Calu3 (cell line): ENCODE measurements at places on chromosomes 3 and 15. TPM values are rescaled to one million over a fixed set of nuclear protein-coding genes. Genes with fewer than 3 reads are reported as not detected.

DNA sequence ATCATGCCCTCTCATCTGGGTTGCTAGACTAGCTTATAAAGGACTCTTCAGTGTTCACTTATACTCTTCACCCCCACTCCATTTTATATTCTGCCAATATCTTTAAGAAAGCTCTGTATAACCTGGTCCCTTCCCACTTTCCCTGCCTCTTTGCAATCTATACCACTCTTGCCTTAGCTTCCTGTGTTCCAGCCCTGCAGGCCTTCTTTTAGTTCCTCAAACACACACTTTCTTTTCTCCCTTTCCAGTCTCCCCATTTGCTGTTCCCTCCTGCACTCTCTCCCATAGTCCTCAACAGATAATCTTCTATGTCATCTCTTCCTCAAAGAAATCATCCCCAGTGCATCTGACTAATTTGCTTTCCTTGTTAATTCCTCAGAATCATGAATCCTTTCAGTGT lies 28.7 kb downstream of the SENP8 start:
- no peaks in the 10 kb centered on the region for H3K36me3 ChIP-seq
- H3K27ac ChIP-seq, result no peak overlapping the region
- H3K4me1 ChIP-seq, result peaks cover under 1% of the 10 kb centered on the region

DNA sequence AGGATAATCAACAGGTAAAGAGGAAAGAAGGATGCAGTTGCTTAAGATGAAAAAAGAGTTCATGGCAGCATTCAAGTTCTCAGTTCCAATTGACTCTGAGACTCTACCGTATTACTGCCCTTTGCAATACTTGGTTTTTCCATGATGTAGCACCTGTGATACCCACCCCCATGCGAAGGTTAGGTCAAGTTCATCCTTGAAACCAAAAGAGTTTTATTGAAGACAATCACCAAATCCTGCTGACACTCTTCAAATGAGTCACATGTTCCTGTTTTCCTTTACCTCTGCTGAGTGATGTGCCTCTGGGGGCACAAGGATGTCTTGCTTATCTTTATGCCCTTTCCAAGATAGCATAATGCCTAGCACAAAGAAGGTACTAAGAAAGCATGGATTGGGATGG lies 111.3 kb upstream of the SLC7A14 start:
- DNase-seq, result no peak
- H3K4me1 ChIP-seq, result no peaks in the 10 kb centered on the region
- H3K27ac ChIP-seq, result no peak overlapping the region
- H3K27me3 ChIP-seq, result no peaks in the 10 kb centered on the region
- H3K36me3 ChIP-seq, result no peaks in the 10 kb centered on the region
- no peak overlapping the region for H3K4me3 ChIP-seq

DNA sequence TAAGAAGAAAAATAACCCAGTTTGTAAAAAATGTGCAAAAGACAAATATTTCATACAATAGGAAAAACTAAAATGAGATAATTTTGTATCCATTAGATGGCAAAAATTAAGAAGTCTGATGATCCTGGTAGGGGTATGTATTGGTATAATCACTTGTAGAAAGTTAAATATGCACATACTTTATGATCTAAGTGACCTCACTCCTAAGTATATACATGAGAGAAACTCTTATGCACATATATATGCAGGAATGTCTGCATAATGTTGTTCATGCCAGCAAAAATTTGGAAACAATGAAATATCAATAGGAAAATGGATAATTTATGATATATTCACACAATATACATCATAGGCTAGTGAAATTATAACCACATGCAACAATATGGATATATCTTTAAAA lies 33.5 kb downstream of the USP50 start:
- H3K27me3 ChIP-seq, result no peaks in the 10 kb centered on the region
- no peak overlapping the region for H3K4me3 ChIP-seq
- H3K4me1 ChIP-seq, result no peaks in the 10 kb centered on the region
- no peaks in the 10 kb centered on the region for H3K36me3 ChIP-seq
- no peak overlapping the region for H3K27ac ChIP-seq

- H3K36me3 ChIP-seq, result no peaks in the 10 kb centered on the region
- H3K27me3 ChIP-seq, result no peaks in the 10 kb centered on the region
- H3K4me3 ChIP-seq, result no peak overlapping the region
- H3K27ac ChIP-seq, result no peak overlapping the region
- no peak for DNase-seq
- no peaks in the 10 kb centered on the region for H3K4me1 ChIP-seq
Observed at GRCh38 chr3:153032891-153033290, 129.1 kb upstream of the RAP2B start.

GRCh38 chr15:69141286-69141701 lies 19.1 kb upstream of the GLCE start:
- H3K27ac ChIP-seq, result no peak overlapping the region
- peaks cover 18% of the 10 kb centered on the region for H3K4me1 ChIP-seq
- H3K27me3 ChIP-seq, result peaks cover 72% of the 10 kb centered on the region

DNA sequence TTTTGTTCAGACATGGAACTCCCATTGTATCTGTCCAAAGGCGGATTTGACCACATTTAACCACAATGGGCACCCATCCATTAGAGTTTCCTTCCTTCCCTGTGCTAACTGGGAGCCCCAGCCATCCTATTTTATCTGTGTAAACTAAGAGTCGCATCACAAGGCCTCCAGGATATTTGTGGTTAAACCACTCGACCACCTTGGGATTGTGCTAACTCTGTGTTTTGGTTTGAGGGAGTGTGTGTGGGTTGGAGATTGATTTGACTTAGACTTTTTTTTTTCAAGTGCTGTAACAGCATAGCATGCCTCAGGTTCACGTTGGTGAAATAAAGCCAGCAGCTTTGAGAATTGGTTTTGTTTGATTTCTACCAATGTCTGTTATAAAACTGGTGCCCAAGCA lies 100.4 kb upstream of the TP63 start:
- no peak overlapping the region for H3K4me3 ChIP-seq
- H3K4me1 ChIP-seq, result no peaks in the 10 kb centered on the region
- no peak overlapping the region for H3K27ac ChIP-seq
- H3K27me3 ChIP-seq, result no peaks in the 10 kb centered on the region

- no peaks in the 10 kb centered on the region for H3K4me1 ChIP-seq
- H3K27ac ChIP-seq, result no peak overlapping the region
- DNase-seq, result no peak
- no peak overlapping the region for H3K4me3 ChIP-seq
Observed at GRCh38 chr15:39695793-39696192, 86.8 kb downstream of the FSIP1 start.

DNA sequence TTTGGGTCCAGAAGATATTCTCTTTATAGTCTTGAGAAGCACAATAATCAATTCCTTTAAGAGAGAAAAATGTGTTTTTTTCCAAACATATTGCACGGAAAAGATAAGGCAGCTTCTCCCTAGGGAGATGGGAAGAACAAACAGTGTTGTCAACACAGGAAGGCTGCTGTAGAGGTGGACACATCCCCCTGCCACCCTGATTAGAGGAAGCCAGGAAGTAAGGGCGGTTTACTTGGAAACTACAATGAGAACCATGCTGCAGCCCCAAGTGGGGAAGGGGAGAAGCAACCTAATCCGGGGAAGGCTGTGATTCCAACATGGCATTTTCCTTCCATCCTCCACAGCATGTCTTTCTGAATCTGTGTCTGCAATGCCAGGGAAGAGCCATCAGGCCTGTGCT lies 256.9 kb upstream of the TGFBR2 start:
- H3K4me3 ChIP-seq, result no peak overlapping the region
- H3K36me3 ChIP-seq, result no peaks in the 10 kb centered on the region
- peaks cover 46% of the 10 kb centered on the region for H3K4me1 ChIP-seq
- no peak overlapping the region for H3K27ac ChIP-seq
- DNase-seq, result no peak

- DNase-seq, result no peak
- no peaks in the 10 kb centered on the region for H3K36me3 ChIP-seq
- H3K27me3 ChIP-seq, result no peaks in the 10 kb centered on the region
- no peak overlapping the region for H3K4me3 ChIP-seq
- H3K27ac ChIP-seq, result no peak overlapping the region
Observed at GRCh38 chr3:96190024-96190616, 624.3 kb upstream of the EPHA6 start.

GRCh38 chr3:161913786-161914389 lies 417.3 kb downstream of the OTOL1 start:
- no peak overlapping the region for H3K27ac ChIP-seq
- H3K4me1 ChIP-seq, result peaks cover 22% of the 10 kb centered on the region
- H3K4me3 ChIP-seq, result no peak overlapping the region

DNA sequence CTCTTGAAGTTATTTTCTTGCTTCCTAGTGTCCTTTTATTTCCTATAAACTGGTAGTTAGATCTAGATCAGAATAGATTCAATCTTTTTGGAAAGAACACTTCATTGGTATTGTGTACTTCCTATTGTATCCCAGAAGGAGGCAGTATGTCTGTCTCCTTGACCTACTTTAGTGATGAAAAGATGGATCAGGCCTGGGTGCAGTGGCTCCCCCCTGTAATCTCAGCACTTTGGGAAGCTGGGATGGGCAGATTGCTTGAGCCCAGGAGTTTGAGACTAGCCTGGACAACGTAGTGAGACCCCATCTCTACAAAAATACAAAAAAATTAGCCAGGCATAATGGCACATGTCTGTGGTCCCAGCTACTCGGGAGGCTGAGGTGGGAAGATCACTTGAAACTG lies 12.0 kb downstream of the BSN start:
- no peak for DNase-seq
- no peaks in the 10 kb centered on the region for H3K36me3 ChIP-seq
- peaks cover 55% of the 10 kb centered on the region for H3K27me3 ChIP-seq
- no peak overlapping the region for H3K27ac ChIP-seq
- H3K4me1 ChIP-seq, result no peaks in the 10 kb centered on the region

DNA sequence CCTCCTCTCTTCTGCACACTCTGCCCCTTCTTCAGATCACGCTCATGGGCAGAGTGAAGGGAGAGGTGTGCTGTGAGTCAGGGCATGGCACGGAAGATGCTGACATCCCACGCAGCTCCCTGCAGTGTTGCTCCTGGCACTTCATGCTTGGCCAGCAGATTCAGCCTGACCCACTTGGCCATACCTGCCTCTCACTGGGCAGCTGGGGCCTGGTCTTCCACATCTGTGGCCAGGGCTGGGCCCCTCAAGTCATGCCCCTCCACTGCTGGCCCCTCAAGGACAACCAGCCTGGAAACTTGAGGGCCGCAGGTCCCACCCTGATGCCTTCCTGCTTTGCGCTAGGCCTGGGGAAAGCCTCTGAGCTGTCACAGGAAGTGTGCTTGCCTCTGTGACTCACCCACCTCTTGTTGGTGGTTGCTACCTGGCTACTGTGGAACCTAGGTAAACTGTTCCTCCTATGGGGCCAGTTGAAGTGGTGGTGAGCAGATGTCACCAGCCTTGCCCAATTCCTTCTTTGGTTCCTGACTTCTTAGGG lies 48.7 kb downstream of the BSN start:
- no peak overlapping the region for H3K27ac ChIP-seq
- peak; percentile 43 for DNase-seq
- no peaks in the 10 kb centered on the region for H3K27me3 ChIP-seq
- peaks cover 8% of the 10 kb centered on the region for H3K36me3 ChIP-seq
- no peak overlapping the region for H3K4me3 ChIP-seq

GRCh38 chr3:102036017-102036416 lies 186.7 kb downstream of the NFKBIZ start:
- no peak overlapping the region for H3K27ac ChIP-seq
- H3K36me3 ChIP-seq, result no peaks in the 10 kb centered on the region
- H3K4me3 ChIP-seq, result no peak overlapping the region
- DNase-seq, result no peak
- H3K27me3 ChIP-seq, result no peaks in the 10 kb centered on the region

- H3K27me3 ChIP-seq, result no peaks in the 10 kb centered on the region
- DNase-seq, result no peak
- no peaks in the 10 kb centered on the region for H3K4me1 ChIP-seq
Observed at GRCh38 chr3:185950728-185951127, 12.9 kb upstream of the TRA2B start.

CAPN7 gene
- total RNA-seq, result 24.1 and 24.8 TPM in 2 replicates
